ENCODE measurements at places on chromosomes 2 and 18. TPM values are rescaled to one million over a fixed set of nuclear protein-coding genes. Genes with fewer than 3 reads are reported as not detected.

DNA sequence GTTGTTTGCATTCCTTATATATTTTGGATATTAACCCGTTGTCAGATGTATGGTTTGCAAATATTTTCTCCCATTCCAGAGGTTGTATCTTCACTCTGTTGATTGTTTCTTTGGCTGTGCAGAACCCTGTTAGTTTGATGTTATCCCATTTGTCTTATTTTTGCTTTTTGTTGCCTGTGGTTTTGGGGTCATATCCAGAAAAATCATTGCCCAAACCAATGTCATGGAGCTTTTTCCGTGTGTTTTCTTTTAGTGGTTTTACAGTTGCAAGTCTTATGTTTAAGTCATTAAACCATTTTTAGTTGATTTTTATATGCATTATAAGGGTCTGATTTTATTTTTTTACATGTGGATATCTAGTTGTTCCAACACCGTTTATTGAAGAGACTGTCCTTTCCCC is 35.8 kb downstream of the PPIG start:
- no peak for DNase-seq

- DNase-seq: no peak
Observed at GRCh38 chr2:96325041-96325883, at the start of gene ITPRIPL1. TSS of gene ITPRIPL1 (plus strand) at chr2:96325317. CDS start at chr2:96325840, 523 bp downstream.

Gene ALPI
- polyA plus RNA-seq: not detected

DNA sequence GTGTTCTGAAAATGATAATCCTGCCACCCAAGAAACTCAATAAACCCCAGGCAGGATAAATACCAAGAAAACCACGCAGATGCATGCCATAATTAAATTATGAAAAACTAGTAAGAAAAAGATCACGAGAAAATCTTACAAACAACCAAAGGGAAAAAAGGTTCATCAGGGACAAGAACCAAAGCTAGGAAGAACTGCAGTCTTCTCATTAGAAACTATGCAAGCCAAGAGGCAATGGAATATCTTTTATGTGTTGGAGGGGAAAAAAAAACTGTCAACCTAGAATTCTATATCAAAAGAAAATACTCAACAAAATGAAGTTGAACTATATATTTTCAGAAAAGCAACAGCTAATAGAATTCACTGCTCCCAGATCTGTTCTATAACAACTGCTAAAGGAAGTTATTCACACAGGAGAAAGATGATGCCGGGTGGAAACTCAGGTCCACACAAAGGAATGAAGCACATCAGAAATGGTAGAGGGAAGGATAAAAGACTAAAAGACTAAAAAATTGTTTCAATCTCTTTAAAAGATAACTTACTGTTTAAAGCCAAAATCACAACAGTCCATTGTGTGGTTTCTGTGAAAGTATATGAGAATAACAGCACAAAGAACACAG is 55.0 kb downstream of the NDUFA10 start:
- no peak for DNase-seq

- DNase-seq: peak; percentile 8
Observed at GRCh38 chr2:142874293-142874814, 3.1 kb upstream of the KYNU start.

DNA sequence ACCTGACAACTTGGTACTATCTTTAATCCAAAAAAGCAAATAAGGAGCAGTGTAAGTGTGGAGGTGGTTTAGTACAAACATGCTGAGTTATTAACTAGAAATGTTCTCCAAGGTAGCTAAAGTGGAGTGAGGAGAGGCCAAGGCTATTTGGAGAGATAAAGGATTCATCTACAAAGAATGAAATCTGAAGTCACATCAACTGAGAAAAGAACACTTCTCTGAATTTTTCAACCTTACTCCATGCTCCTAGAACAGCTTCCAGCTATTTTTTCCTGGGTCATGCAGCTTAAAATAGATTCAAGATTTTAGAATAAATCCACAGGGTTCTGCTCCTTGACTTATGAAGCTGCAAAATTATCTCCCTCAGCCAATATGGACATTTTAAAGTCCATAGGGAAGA is 18.7 kb downstream of the IMMT start:
- no peak for DNase-seq

Gene PROM2
- 14.2 TPM for polyA plus RNA-seq

Gene REG3G
- polyA plus RNA-seq: not detected

- no peak for DNase-seq
Observed at GRCh38 chr2:237253046-237253702, 160.8 kb downstream of the COL6A3 start.

GRCh38 chr2:143697744-143698143 is 568.5 kb downstream of the ARHGAP15 start:
- DNase-seq: no peak

DNA sequence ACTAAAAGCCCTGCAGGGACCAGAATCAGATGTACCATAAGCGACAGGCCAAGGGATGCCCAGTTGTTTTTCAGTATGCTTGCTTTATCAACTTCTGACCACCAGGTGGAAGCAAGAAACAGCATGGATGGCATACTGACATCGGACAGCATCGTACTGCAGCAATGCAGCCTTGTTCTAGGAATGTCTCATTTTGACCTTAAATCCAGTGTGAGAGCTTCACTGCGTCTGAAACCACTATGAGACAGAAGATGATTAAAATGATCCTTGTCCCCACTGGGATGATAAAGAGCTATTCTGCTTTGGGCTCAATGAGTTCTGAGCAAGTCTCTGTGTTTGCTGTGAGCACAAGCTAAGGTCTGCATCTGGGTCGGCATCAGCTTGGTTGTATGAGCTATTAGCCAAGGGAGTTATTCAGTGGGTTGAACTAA is 54.3 kb downstream of the CDK15 start:
- DNase-seq: peak; percentile 73

DNA sequence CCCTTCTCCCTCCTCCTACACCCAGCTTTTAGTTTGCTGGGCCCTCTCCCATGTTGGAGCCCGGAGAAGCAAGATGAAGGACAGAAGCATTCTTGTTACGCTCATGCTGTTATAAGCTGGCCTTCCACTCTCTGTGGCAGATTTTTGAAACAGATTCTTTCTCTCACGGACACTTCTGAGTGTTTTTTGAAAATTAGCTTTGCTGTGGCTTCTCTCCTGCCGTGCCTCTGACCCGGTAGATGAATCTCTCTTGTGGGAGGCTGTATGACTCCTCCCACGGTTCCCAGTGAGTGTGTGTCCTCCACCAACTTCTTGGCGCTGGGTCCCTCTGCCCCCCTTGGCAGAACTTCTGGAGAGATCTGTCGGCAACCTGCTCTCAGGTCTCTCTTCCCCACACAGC is 269.3 kb upstream of the MYT1L start:
- peak; percentile 43 for DNase-seq

DNA sequence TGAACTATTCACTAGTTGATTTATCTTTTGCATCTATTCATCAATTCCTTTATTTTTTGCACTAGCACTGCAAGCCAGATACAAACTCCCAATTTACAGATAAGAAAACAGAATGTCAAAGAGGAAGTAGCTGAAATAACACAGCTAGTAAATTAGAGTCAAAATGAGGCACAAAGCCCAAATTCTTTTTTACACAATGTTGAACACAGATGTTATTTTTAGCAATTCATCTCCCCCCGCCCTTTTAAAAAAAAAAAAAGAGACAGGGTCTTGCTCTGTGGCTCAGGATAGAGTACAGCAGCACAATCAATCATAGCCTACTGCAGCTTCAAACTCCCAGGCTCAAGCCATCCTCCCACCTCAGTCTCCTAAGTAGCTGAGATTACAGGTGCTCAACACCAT is 127.8 kb downstream of the CCBE1 start:
- DNase-seq: no peak

DNA sequence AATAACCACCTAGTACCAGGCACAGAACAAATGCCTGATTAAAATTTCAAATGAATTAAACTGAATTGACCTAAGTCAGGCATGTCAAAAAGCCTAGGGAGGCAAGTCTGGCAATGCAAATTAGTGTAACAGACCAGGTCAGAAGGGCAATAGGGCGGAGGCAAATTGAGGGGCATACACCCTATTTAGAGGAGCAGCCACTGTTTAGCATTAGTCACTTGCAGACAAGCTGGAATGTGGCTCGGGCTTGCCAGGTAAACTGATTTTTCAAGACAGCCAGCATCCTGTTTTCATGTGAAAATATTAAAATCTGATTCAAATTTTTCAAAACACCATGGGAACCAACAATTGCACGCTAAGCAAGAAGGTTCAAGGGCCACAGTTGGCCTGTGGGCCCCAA is 160.3 kb downstream of the EN1 start:
- DNase-seq: no peak

DNA sequence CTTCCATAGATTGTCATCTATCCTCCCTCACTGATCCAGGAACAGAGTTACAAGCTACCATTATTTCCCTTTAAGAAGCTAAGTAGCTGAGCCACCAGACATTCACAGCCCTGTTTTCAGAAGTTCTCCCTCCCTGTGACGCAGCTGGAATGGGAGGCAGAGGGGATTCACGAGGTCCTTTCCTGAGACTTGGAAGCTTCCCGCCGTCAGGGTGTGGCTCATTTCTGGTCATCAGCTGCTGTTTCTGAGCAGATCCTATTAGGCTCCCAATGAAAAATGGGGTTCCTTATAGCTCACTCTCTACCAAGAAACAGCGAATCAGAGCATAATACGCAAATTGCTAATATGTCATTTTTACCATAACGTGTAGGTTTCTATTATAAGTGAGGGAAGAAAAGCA is 559.3 kb upstream of the ID2 start:
- DNase-seq: no peak

Gene OTOS
- not detected for polyA plus RNA-seq

- peak; percentile 88 for DNase-seq
Observed at GRCh38 chr2:84905181-84906107, at the start of gene TMSB10. TSS of gene TMSB10 (plus strand) at chr2:84905656.

- no peak for DNase-seq
Observed at GRCh38 chr2:125456693-125457363, 1199.1 kb upstream of the GYPC start.

- DNase-seq: no peak
Observed at GRCh38 chr2:62814123-62814522, 108.6 kb downstream of the EHBP1 start.

- no peak for DNase-seq
Observed at GRCh38 chr2:121036226-121036692, 248.7 kb downstream of the TFCP2L1 start.

Gene FAM110C
- polyA plus RNA-seq: 6.2 TPM

DNA sequence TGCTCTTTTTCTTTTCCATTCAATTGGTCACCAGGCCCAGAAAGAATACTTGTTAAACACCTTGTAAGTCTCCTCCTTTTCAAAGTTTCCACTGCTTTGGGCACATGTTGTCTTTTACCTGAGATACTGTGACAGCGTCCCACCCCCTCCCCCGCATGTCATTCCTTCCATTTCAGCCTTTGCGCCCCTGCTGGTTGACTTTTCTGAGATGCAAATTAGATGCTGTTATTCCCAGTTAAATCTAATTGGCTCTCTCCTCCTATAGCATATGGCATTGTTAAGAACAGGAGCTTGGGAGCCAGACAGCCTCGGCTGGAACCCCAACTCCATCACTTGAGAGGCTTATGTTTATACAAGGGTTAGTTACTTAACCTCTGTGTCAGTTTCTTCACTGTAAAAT is 80.3 kb upstream of the GAREM1 start:
- DNase-seq: no peak

Gene PFN4
- 3.7 TPM for polyA plus RNA-seq

- no peak for DNase-seq
Observed at GRCh38 chr2:185567940-185568339, 170.7 kb upstream of the FSIP2 start.

Gene TRPM8
- polyA plus RNA-seq: 0.28 TPM

DNA sequence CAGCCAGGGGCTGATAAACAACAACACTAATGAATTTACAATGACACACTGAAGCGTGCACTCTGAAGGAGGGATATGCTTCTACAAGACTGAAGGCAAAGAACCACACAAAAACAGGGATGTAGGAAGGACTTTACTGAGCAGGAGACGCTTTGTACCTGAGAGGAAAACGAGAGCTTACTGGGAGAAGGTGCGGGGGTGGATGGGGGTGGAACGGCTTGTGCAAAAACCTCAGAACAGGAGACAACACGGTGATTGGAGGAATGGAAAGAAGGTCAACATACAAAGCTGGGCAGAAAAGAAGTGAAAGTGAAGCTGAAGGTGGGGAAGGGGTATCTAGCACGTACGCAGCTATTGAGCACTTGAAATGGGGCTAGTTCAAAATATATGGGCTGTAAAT is 93.1 kb downstream of the SLC8A1 start:
- DNase-seq: no peak

- no peak for DNase-seq
Observed at GRCh38 chr2:148966438-148966758, 72.1 kb upstream of the LYPD6B start.

DNA sequence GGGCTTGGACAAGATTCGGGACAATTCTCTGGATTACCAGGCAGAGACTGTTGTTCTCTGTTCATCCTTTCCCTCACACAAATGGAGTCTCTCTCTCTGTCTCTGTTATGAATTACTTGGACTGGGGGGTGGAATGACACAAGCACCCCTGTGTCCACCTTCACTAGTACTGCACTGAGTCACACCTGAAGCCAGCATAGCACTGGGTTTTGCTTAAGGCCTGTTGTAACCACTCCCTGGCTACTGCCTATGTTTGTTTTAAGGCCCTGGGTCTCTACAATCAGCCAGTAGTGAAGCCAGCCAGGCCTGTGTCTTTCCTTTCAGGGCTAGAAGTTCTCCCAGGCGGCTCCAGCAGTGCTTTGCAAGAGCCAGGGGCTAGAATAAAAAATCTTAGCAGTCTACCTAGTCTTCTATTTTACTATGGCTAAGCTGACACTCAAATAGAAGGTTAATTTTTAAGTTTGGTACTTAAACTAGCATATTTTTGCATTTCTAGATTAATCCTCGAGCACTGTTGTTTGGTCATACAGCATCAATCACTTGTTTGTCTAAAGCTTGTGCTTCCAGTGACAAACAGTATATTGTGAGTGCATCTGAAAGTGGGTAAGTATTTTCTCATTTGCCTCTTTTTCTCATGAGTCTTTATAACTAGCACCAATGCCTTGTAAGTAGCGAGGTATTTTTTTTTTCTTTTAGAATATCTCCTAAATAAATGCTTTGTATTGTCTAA is 27.8 kb downstream of the WDR7 start:
- no peak for DNase-seq

- DNase-seq: no peak
Observed at GRCh38 chr2:71528131-71528591, 74.8 kb downstream of the DYSF start.

Measured in right lung (tissue), 10 donors.